NCI-H460 (cell line): ENCODE measurements at places on chromosomes 5 and 9.

- DNase-seq = no peak
Observed at GRCh38 chr5:62643556-62644451, 65.2 kb downstream of the LRRC70 start.

- no peak for DNase-seq
Observed at GRCh38 chr5:32812399-32812798, 101.3 kb downstream of the NPR3 start.

DNA sequence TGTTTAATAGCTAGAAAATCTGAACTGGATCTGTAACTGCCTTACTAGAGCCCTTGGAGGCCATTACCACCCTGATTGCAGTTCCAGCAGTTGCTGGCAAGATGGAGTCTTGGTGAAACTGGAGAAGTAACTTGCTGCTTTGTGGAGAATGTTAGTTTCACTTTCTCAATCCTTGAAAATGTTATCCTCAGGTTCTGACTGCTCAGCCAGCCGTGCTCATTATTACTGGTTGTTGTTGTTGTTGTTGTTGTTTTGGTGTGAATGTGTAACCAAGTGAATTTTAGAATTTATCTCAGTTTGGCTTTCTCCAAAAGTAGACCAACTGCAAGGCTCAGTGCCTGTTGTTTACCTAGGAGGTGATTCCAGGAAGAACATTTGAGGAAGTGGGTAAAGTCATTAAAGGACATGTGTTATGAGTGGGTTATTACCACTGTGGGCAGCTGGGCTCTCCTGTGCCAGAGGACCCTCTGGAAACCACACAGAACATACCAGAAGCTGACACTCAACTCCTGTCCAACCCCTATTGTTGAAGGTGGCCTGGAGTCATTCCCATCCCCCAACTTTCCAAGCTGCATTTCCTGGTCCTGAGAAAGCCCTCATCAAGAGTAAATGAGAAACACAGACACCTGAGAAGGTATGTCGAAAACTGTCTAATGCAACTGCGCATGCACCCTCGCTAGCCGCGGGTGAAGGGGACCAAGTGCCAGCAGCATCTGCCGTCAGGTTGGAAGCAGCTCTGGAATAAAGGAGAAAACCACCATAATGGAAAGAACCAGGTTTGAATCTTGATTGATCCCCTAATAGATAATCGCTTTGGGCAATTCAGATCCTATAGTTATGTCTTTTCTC lies 111.6 kb downstream of the CMYA5 start:
- DNase-seq = no peak

GRCh38 chr5:15252331-15252730 lies 247.6 kb upstream of the FBXL7 start:
- DNase-seq = no peak

GRCh38 chr5:116892993-116893392 lies 318.4 kb upstream of the SEMA6A start:
- DNase-seq = no peak

DNA sequence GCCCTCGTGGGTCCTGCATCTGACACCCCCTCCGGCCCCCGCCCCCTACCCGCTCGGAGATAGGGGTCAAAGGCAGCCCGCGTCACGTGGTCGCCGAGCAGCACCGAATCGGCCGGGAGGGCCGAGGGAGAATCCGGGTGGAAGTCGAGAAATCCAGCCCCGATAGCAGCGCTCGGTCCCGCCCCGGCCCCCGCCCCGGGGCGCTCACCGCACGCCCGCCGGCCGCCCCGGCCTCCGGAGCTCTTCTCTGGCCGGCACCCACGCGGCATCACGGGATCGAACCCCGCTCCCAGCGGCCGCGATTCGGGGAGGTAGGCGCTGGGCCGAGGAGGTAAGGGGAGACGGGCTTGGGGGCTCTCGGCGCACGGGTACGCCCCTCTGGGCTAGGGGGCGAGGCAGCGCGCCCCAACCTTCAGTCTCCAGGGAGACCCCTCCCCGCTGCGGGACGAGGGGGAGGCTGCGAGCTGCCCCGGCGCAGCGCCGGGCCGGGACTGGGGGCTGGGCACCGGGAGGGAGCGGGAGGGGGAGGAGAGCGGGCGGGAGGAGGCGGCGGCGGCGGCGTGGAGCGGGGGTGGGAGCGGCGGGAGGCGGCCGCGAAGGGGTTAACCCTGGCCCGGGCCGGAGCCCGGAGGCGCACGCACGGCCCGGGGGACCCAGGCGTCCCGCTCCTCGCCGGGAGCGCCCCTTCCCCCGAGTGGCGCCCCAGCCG lies 22.1 kb upstream of the NDST1 start:
- DNase-seq = no peak

- no peak for DNase-seq
Observed at GRCh38 chr9:5994493-5994892, 20.9 kb downstream of the RANBP6 start.
